ENCODE measurements at places on chromosomes 1 and 21.

DNA sequence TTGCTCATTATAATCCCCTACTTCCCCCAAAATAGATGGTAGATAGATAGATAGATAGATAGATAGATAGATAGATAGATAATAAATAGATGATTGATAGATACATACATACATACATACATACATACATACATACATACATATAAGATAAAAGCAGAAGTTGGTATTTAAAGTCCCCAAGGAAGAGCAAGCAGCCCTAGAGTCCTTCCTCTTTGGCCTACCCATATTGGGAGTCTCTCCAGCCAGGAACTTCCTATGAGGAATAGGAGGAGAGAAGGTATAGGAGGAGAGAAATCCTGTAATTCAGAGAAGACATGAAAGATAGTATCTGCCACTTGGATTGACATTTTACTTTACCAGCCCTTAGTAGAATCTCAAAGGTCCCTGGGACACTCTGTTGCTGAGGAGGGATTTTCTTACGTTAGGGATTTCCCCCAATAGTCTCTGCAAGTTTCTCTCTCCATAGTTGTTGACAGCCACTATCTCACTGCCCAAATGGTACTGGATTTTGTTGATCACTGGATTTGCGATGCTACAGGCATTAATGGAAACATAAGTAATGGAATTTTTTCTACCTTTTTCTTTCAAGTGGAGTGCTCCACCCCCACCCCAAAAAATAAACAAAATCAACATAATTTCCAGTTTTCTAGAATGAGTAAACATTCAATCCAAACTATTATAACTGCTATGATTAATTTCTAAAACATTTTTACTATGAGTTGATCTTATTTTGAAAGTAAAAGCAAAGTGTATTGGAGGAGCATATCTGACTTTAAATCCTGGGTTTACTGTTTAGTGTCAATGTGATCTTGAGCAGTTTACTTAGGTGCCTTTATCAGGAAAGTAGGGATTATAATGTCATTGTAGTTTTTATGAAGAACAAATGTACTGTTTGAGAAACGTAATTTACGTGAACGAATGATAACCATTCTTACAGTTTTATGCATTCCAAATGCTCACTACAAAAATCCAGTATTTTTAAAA lies 93.2 kb upstream of the TNFSF4 start:
- DNase-seq, result no peak

- DNase-seq, result no peak
These were observed 76.6 kb downstream of the GPR88 start for GRCh38 chr1:100614570-100614969.

DNA sequence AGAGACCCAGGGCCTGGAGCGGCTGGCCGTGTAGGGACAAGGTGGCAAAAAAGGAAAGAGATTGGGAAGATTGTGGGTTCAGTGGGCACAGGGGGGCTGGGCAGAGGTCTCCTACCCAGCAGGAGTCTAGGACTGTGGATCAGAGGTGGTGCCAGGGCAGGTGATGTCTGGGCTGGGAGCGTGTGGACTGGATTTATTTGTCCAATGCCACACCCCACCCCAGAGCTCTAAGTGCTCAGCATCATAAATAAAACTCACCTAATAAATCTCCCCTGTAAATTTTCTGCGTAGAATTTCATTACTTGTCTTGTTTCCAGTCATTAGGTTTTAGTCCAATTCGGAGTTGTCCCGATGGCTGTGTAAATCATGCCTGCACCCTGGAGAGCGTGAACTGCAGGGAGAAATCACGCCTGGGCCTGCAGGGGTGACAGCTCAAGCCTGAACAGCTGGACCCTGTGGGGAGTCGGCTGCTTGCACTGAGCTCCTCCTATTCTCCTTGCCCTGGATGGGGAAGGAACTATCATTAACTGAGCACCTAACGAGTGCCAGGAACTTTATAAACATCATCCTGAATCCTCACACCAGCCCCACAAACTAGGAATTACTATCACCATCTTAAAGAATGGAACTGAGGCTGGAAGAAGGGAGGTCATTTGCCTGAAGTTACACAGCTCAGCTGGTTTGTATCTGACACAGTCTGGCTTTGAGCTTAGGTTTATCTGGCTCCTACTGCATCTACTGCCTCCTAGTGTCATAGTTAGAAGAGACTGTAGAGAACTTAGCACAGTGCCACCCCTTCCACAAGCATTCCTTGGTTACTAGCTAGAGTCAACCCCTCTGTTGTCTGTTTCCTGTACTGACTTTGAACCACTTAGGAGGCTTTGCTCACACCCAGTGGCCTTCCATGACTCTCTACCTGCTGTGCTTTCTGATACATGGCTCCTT lies 25.0 kb upstream of the POU3F1 start:
- DNase-seq, result no peak

GRCh38 chr1:182054698-182055326 lies 6.7 kb downstream of the ZNF648 start:
- DNase-seq, result peak; percentile 55

DNA sequence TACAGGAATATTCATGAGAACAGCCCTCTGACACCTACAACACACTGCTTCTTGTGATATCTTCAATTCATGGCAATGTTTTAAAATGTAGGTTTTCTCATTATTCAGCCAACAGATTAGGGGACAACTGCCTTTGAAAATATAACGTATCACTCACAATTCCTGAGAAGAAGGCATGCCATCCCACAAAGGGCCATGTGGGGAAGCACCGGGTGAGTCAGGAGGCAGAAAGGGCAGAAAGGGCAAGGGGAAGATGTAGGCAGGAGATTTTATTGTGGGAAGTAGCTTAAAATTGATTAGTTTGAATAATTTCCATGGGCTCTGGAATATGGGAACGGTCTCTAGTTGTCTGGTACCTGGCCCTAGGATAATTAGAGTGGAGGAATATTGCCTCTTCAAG lies 165.7 kb downstream of the HHIPL2 start:
- no peak for DNase-seq

DNA sequence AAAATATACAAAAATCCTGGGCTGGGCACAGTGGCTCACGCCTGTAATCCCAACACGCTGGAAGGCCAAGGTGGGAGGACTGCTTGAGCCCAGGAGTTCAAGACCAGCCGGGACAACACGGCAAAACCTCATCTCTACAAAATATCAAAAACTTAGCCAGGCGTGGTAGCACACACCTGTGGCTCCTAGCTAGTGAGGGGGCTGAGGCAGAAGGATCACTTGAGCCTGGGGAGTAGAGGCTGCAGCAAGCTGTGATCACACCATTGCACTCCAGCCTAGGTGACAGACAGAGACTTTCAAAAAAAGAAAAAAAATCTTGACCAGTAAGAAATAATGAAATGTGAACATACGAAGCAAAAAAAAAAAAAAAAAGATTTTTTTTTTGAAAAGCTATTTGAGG lies 52.1 kb downstream of the ARID4B start:
- no peak for DNase-seq

DNA sequence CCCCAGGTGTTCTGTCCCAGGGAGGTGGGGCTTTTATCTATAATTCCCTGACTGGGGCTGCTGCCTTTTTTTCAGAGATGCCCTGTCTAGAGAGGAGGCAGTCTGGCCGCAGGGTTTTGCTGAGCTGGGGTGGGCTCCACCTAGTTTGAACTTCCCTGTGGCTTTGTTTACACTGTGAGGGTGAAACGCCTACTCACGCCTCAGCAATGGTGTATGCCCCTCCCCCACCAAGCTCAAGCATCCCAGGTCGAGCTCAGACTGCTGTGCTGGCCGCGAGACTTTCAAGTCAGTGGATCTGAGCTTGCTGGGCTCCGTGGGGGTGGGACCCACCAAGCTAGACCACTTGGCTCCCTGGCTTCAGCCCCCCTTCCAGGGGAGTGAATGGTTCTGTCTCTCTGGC lies 124.3 kb downstream of the CENPF start:
- DNase-seq, result no peak

- no peak for DNase-seq
These were observed 264.4 kb downstream of the NTNG1 start for GRCh38 chr1:107405236-107405635.

DNA sequence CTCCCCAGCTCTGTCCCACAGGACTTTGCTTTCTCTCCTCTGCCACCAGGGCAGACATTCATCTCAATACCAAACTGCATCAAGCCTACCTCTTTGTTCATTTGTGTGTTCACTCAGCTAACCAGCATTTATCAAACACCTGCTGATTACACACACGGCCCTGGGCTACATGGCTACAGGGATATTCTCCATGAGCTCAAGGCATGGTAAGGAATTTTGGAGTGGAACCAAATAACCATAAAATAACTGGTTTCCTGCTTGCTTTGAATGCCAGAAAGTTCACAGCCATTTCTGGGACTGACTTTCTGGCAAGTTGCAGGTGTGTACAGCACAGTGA lies 54.6 kb downstream of the LDLRAD2 start:
- no peak for DNase-seq
